ENCODE measurements at places on chromosomes 1 and 21.

GRCh38 chr21:45877821-45878469 is 103.6 kb upstream of the COL6A1 start:
- DNase-seq, result no peak

DNA sequence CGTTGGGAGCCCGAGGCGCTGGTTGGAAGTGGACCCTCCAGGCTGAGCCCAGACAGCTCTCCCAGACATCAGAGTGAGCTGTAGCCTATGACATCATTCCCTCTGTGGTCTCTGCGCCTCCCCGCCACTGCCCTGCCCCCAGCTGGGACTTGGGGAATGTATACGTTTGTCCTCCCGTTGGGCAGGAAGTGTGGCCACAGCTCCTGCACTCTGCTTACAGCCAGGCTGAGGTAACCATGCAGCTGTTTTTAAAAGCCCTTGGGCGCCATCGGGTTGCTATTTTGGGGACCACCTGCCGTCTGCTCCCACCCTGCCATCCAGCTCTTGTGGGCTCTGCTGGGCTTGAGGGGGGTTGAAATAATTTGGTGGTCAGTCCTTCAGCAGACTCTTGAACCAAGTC is 7.8 kb downstream of the VASH2 start:
- DNase-seq, result no peak

GRCh38 chr1:168408539-168408865 is 127.8 kb downstream of the TBX19 start:
- DNase-seq, result no peak

- no peak for DNase-seq
Measured at GRCh38 chr1:55860798-55861519, 645.8 kb upstream of the USP24 start.
